BJ (cell line): ENCODE measurements at places on chromosomes 16 and 17. TPM values are rescaled to one million over a fixed set of nuclear protein-coding genes. Genes with fewer than 3 reads are reported as not detected.

The NOTUM gene
- polyA plus RNA-seq = 0.06 TPM in 1 of 2 replicates, not detected in the other

The ZNF286A gene
- polyA plus RNA-seq = 10.4 and 13.6 TPM in 2 replicates

The EFNB3 gene
- 4.9 and 5.3 TPM in 2 replicates for polyA plus RNA-seq

The KRTAP3-2 gene
- polyA plus RNA-seq = not detected in 2 replicates

The NLGN2 gene
- polyA plus RNA-seq = 6.0 and 8.5 TPM in 2 replicates

The TPSD1 gene
- polyA plus RNA-seq = not detected in 2 replicates

The HSF5 gene
- polyA plus RNA-seq = not detected in 2 replicates

The KRT9 gene
- 0.04 TPM in 1 of 2 replicates, not detected in the other for polyA plus RNA-seq

The SPATA22 gene
- polyA plus RNA-seq = not detected in 2 replicates

The NPIPB8 gene
- 0.23 TPM in 1 of 2 replicates, not detected in the other for polyA plus RNA-seq

- DNase-seq = peak; percentile 85
Observed at GRCh38 chr16:27748868-27749546, 199.1 kb downstream of the KATNIP start.

- DNase-seq = no peak
Observed at GRCh38 chr17:41076788-41077187, 7.2 kb upstream of the KRTAP4-7 start.

DNA sequence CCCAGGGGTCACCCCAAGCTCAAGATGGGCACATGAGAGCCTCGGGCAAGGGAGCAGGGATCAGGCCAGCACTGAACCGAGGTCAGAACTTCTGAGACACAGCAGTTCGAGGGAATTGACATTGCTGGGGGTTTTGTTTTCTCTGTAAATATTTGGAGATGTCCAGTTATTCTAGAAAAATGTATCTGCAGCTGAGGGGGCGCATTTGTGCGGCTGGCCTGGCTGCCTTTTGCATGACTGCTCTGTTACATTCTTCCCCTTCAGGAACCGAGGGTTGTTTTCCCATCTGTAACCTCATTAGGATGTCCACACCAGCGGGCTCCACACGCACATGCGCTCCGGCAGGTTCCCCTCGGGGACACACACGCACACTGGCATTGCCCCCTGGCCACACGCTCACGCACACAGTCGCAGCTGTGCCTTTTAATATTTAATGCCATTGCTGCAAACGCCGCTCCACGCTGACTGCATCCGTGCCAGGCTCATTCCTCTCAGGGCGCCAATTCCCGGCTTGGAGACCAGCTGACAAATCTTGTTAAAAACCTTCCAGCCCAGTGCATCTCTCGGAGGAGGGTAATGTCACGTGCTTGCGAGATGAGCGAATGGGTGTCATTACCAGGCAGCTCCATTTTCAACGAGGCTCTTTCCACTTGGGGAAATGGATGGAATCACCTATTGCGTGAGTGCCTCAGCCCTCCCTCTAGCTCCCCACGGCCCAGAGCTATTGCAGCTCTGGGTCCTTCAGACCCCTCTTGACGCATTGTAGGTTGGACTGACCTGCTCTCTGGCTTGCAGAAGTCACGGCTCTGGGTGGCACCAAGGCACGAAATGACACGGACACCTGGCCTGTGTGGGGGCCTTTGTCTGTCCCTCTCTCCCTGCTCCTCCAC lies 13.1 kb downstream of the CCR7 start:
- DNase-seq = peak; percentile 97

DNA sequence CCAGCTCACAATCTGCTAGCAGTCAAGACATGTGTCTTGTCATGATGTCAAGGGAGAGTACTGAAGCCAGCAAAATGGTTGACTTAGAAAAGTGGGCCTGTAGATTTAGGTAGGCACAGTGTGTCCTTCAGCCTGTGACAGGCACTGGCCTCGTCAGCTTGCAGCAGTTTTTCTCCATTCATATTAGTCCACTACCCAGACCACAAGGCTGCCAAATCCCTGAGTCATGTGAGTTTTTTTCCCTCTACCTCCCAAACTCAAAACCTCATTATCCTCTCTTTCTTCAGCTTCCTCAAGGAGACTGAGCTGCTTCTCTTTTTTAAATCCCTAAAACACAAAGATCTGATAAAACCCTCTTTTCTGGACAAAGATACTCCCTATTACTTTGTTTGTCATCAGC lies 102.6 kb upstream of the HS3ST3A1 start:
- peak; percentile 26 for DNase-seq

DNA sequence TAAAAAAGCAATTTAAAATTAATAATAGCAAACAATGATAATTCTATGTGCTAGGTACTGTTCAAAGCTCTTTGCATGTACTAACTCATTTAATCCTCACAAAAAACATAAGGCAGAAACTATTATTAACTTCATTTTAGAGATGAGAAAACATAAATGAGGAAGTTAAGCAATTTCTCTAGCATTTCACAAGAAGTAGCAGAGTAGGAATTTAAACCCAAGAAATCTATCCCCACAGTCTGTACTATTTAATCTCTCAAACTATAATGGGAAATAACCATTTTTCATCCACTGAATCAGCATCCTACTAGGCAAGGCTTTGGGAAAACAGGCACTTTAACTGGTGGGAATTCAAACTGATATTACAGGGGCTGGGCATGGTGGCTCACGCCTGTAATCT lies 42.2 kb upstream of the INTS2 start:
- no peak for DNase-seq

GRCh38 chr16:85861095-85861825 lies 37.7 kb upstream of the IRF8 start:
- no peak for DNase-seq

GRCh38 chr17:77580531-77581270 lies 377.8 kb upstream of the TNRC6C start:
- DNase-seq = no peak

DNA sequence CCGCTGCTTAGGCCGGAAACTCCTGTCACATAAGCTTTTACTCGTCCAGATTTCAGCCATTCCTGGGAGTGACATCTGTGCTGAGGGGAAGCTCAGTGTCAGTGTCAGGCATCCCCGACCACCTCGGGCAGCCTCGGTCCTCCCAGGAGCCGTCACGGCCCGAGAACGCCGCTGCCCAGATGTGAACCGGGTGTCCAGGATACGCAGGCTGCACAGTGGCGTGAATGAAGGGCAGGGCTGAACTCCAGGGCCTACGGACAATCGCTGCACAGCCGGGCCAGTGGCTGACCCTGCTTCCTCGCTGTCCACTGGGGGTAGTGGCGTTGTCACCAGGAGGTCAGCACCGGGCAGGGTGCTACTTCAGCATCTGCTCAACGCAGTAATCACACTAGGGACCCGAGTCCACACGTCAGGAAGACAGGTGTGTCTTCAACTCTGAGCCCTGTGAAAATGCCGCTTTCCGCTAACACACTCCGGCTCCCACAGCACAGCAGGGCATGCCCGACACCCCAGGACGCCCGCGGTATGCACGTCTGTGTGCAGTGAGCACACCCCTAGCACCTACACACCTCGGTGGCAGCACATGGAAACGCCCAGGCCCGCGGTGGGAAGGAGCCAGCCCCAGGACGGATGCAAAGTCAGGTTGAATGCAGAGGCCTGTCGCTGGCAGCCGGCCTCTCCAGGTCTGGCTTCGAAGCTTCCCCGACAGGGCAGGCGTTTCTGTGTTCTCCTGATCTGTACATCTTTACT lies 3.1 kb downstream of the LMF1 start:
- no peak for DNase-seq

- peak; percentile 66 for DNase-seq
Observed at GRCh38 chr17:72702998-72703397, 389.5 kb downstream of the SLC39A11 start.

- no peak for DNase-seq
Observed at GRCh38 chr17:47310186-47310733, 13.5 kb upstream of the EFCAB13 start.

DNA sequence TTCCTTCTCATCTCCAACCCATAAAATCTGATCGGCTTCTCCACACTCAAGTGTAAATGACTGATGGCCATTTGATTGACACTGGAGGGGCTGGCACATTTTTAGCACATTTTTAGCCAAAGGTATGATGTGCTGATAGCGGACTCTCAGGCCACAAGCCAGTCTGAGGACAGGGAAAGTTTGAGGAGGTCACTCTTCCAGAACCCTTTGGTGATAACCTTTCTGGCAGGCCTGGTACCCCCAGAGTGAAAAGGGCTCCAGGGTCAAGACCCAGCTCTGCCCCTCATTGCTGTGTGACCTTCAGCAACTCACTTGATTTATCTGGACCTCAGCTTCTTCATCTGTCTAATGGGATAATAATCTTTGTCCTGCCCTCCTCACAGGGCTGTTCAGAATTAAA lies 1.7 kb upstream of the NLRC5 start:
- no peak for DNase-seq

DNA sequence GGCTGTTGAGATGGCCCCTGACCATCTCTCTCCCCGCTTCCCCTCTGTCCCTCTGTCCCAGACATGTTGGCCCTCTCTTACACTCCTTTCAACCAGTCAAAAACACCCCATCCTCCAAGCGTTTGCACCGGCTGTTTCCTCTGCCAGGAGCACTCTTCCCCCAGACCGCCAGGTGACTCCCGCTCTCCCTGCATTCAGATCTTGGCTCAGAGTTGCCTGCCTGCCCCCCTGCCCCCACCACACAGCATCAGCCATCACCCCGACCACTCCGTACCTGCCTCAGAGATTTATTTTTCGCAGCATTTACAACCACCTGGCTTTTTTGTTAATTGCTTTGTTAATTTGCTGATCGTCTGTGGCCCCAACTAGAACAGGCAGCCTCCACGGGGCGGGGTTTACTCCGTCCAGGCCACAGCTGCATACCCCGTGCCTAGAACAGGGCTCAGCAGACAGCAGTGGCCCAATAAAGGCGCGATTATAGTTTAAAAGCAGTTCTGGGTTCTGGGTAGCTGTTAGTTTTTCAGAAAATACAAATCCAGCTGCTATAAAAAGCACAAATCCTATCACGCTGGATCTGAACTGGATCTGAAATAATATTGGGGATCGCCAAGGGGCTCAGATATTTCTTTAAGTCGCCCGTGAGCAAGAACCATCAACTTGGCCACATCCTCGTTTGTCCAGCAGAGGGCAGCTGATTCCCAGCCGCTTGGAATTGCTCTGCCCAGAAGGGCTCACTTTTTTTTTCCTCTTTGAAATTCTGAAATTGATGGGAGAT lies 173.6 kb downstream of the IRF8 start:
- DNase-seq = peak; percentile 6

DNA sequence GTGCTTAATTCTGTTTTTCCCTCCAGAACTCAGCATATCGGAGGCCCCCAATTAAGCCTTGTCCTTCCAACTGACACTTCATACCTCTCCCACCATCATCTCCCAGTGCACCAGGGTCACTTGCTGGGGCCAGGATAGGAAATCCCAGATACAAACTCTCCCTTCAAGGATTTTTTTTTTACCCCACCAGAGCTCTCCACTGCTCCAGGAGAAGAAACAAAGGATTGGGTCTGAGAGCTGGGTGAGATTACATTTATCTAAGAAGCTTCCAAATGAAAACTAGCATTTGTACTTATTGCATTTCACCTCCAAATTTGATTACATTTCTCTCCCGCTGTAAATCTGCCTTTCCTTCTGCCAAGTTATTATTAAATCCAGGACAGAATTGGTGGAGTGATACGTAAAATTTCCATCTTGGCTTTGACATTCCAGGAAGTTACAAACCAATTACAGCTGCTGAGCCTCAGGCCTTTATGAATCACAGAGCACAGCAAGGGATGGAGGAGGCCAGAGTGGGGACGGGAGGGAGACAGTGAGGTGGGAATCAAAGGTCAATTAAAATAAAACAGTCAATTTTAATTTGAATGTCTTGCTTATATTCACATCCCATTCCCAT lies 123.5 kb downstream of the USP31 start:
- peak; percentile 15 for DNase-seq

DNA sequence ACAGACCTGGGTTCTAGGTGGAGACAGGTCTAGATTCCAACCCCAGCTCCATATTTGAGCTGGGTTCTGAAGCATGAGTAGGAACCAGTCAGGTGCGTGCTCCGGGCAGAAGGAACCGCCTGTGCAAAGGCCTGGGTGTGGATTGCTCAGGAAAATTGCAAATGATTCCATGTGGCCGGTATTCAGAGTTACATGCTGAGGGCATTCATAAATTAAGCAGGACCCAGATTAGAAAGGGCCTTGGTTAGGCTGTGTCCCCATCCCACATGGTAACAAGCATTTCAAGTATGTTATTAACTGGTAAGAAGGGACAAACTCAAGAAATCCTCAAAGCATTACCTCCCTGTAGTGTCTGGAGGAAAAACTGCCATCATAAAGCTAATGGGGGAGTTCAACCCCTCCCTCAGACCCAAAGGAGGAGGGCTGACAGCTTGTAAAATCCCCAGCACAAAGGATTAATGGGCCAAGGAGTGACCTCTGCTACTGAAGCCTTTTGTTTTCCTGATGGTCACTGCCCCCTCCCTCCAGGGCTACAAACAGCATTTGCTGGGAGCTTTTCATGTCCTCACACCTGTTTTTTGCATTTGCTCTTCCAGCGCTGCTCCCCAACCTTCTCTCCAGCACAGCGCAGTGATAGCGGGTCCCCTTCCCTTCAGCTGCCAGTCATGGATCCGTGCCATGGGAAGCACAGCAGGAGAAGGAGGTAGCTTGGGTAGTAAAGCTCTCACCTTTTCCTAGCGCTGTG lies 218.0 kb downstream of the C16orf95 start:
- DNase-seq = no peak

GRCh38 chr16:55203570-55203969 lies 120.4 kb upstream of the IRX6 start:
- DNase-seq = no peak

DNA sequence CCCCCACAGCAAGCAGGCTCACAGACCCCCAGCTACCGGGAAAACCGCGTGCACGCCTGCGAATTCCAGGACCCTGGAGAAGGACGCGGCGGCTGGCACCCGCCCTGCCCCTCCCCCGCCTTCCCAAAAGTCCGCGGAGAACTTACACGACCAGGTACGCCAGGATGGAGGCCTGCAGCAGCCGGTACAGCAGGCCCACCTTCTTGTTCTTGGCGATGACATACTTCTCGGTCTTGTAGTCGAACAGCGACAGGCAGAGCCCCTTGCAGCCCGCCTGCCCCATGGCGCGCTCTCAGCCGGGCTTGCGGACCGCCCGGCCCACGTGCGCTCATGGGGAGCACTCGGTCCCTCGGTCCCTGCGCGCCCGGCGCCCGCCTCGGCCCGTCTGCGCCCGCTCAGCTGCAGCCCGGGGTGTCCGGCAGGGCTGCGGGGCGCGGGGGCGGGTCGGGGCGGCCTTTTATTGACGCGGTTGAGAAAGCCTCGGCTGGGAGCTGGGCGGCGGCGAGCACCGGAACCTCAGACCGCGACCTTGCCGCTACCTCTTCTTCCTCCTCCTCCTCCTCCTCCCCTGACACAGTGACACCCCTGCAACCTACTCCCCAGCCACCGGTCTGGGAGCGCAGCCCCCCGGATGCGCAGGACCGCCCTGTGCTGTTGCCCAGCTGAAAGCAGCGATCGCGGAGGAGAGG lies at the start of gene P2RX5:
TSS of gene P2RX5 (minus strand) at position 433 of the 689 bp plus-strand sequence. CDS start at position 283, 150 bp downstream.
- DNase-seq = no peak

GRCh38 chr16:11289202-11289601 lies 8.1 kb upstream of the PRM1 start:
- no peak for DNase-seq
